ENCODE measurements at places on chromosomes 1 and 21.
A peak's percentile ranks its signal among the peaks of the same experiment; 100 is the strongest.

- H3K4me3 ChIP-seq: peak overlapping the region; percentile 79
- H3K36me3 ChIP-seq: no peaks in the 10 kb centered on the region
Measured at GRCh38 chr1:110210604-110211495, 736 bp downstream of the KCNC4 start.

- H3K36me3 ChIP-seq: no peaks in the 10 kb centered on the region
Measured at GRCh38 chr1:15803380-15803779, 4.1 kb downstream of the UQCRHL start.

DNA sequence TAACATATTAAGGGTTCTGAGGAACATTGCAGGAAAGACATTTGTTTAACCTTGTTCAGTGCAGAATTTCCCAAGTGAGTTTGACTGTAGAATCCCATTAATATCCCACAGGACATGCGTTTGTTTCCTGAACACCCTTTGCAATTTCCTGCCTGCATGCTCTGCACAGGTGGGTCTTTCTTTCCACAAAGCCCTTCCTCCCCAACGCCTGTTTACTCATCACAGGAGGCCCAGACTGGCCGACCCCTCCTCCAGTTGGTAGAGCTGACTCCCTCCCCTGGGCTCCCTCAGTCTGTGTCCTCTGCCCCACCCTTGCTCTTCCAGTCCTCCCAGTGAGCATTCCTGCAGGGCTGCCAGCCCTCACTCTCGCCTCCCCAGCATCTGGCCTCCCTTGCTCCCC lies 47.5 kb upstream of the CTPS1 start:
- no peaks in the 10 kb centered on the region for H3K4me1 ChIP-seq
- H3K27ac ChIP-seq: no peak overlapping the region
- DNase-seq: no peak
- H3K36me3 ChIP-seq: no peaks in the 10 kb centered on the region
- H3K4me3 ChIP-seq: no peak overlapping the region
- H3K27me3 ChIP-seq: no peaks in the 10 kb centered on the region

- H3K27ac ChIP-seq: no peak overlapping the region
- H3K4me1 ChIP-seq: no peaks in the 10 kb centered on the region
- no peak for DNase-seq
- no peaks in the 10 kb centered on the region for H3K27me3 ChIP-seq
- no peak overlapping the region for H3K4me3 ChIP-seq
Measured at GRCh38 chr1:159783724-159784123, 3.0 kb downstream of the DUSP23 start.

GRCh38 chr1:67726224-67726623 lies 41.2 kb downstream of the GADD45A start:
- H3K27me3 ChIP-seq: no peaks in the 10 kb centered on the region
- H3K27ac ChIP-seq: no peak overlapping the region
- no peak overlapping the region for H3K4me3 ChIP-seq
- no peak for DNase-seq
- no peaks in the 10 kb centered on the region for H3K36me3 ChIP-seq

DNA sequence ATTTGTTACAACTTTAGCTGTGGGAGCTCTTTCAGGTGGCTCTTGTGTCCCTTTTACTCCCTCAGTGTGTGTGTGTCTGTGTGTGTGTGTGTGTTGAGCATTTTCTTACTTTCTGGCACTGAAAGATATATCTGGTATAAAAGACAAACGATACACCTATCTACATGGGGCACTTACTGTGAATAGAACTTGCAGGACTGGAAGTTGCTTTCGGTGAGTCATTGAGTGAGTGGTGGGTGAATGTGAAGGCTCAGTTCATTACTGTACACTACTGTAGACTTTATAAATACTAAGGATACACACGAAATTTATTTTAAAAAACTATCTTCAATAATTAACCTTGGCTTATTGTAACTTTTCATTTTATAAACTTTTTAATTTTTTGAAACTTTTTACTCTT lies 38.7 kb downstream of the BTBD8 start:
- no peaks in the 10 kb centered on the region for H3K36me3 ChIP-seq
- H3K4me3 ChIP-seq: no peak overlapping the region
- no peak overlapping the region for H3K27ac ChIP-seq
- no peak for DNase-seq
- H3K27me3 ChIP-seq: no peaks in the 10 kb centered on the region
- no peaks in the 10 kb centered on the region for H3K4me1 ChIP-seq

- DNase-seq: no peak
- no peak overlapping the region for H3K27ac ChIP-seq
- no peak overlapping the region for H3K4me3 ChIP-seq
Measured at GRCh38 chr1:38803647-38804046, 55.9 kb downstream of the RRAGC start.

Data from Peyer's patch (tissue), 4 donors.